Stimulated activated CD8-positive, alpha-beta memory T cell treated with anti-CD3 and anti-CD28 coated beads, Interleukin-2, amount 100 ng/mL, for 1 hour (primary cell): ENCODE measurements at places on chromosomes 2 and 18.

DNA sequence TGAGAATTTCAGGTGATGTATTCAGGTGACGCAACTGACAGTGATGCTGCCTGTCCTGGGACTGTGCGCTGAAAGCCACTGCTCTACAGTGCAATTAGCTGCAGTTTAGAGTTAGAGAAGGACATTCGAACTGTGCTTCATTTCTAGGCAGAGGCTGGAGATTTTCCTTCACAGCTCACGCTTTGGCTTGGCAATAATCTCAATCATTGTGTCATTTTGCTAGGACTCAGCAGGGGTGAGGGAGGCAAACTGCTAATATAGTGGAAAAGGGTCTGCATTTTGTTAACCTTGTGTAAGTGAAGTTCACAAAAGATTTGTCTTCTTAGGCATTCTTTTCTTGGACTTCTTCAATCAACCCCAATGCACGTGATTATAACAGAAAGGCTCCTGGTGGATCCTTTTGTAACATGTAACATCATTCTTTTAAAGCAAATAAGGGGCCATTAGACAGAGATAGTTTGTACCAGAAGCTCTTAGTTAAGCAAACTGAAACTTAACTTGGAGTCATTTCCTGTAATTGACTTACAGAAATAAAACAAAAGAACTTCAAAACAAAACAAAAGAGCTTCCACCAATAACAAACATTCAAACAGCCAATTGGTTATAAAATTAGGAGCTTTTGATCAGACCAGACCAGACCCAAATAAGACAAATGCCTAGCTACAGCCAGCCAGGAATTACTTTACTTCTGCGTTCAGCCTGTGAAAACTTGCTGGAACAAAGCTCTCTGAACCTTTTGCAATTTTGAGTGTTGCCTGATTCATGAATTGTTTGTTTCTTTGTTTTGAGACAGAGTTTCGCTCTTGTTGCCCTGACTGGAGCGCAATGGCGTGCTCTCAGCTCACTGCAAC is 1376.3 kb upstream of the CELF4 start:
- DNase-seq: no peak

DNA sequence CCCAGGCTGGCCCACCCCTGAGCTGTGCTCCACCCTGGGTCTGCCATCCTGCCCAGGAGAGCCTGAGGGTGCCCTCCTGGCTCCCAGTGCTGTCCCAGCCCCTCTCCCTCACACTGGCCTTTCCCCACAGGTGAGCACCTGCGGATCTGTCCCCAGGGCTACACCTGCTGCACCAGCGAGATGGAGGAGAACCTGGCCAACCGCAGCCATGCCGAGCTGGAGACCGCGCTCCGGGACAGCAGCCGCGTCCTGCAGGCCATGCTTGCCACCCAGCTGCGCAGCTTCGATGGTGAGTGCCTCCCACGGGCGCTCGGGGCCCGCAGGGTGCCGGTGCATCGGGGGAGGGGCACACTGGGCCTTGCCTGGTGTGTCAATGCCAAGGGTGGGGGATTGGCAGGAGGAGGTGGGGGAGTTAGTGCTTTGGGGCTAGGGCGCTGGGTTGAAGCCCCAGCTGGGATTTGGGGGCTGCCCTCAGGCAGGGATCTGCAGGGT is 23.5 kb downstream of the GPC1 start:
- DNase-seq: no peak

DNA sequence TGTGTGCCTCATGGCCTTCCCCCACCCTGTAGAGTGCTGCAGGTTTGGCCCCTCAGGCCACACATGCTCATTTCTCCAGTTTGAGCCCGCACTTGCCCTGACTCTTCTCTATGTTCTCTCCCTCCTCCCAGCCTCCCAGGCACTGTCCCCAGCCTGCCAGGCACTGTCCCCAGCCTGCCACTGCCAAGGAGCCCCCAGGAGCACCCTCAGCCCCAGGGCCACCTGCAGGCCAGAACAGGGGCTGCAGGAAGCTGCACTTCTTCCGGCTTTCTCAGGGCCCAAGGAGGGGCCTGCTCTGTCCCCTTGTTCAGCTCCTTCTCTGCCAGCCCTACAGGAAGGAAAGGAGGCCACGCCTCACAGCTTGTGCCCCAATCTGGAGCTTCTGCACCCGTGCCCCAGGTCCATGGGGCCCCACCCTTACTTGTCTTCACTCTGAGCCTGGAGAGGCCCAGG is 31.6 kb downstream of the CYP26B1 start:
- DNase-seq: no peak

DNA sequence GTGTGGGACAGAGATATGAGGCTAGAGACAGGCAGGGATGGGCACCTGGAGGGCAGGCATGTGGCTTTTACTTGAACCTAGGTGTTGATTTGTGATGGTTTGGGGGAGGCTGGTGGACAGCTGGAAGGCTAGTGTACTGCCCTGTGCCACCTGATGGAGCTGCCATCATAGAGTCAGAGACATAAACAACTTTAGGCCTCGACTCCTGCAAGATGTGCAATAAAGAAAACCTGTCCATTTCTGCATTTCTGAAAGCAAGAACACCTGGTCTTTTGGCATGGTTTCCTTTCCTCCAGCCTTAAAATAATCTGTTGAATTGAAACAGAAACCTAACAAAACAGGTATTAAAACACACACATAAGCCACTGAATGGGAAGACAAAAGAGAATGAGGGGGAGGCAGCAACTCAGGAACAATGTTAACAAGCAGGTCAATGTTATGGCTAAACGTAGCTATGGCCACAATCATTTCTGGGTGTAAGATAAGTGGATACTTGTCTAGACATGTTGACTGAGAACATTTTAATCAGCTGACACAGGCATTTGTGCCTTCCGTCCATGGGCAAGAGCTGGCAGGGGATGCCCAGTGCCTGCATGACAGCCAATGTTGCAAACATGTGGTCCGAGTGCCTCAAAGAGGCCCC is 87.8 kb downstream of the KCTD1 start:
- no peak for DNase-seq

- no peak for DNase-seq
These were observed 13.9 kb downstream of the AFTPH start for GRCh38 chr2:64537991-64538390.

DNA sequence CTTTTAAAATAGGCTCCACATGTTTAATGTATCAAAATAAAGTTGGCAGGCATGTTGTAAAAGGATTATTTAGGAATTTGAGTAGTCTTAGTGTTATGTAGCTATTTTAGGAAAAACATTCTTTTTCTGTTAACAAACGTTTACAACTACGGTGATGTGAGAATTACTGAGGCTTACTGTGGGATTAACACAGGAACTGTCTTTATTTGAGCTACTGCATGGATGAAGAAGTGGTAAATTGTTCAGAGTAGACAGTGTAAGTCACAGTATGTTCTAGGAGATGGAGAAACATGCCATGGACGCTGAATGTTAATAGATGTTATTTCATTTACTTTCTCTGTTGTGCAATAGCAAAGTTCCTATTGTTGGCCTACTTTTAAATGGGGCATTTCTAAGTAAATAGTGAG is 1.6 kb downstream of the PPM1B start:
- no peak for DNase-seq

- DNase-seq: no peak
These were observed 331.6 kb downstream of the DYSF start for GRCh38 chr2:71784734-71785511.

- DNase-seq: no peak
These were observed 119.2 kb upstream of the STK17B start for GRCh38 chr2:196290569-196290968.

DNA sequence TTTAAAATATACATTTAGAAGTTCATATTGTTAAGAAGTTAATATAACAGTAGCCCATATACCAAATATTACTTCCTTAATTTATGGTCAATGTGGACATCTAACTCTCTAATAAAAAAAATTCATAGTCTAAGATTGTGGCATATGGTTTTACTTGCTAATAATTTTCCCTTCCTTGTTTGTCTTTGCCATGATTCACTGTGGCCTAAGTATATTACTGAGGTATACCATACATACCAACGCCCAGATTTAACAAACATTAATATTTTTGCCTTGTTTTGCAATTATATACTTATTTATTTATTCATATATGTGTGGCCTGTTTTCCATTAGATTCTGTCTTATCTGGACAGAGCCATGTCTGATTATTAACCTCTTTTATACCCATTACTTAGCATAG is 54.6 kb upstream of the CCDC150 start:
- DNase-seq: no peak

- DNase-seq: no peak
These were observed 38.8 kb downstream of the DYSF start for GRCh38 chr2:71492112-71492511.

DNA sequence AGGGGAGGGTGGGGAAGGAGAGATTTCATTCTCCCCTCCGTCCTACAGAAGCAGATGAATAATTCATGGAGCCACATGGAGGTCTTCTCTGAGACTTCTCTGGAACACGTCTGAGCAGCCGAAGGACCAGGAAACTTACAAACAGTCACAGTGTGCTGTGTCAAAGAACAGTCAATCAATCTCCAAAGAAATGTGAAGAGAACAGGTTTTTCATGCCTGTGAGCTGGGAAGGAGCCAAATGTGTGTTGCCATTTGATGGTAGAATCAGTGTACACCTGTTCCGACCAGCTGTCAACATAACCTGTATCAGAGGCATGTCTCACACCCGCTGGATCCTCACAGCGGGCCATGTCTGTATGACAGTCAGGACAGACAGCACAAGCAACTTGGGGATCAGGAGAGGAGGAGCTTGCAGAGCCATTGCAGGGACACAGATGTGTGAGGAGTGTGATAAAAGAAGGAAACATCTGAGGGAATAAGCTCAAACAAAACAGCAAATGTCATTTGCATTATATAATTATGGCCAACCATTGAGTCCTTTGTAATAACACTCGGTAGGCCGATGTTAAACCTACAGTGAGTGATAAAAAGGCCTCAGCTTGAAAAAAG is 298.5 kb downstream of the EN1 start:
- no peak for DNase-seq

DNA sequence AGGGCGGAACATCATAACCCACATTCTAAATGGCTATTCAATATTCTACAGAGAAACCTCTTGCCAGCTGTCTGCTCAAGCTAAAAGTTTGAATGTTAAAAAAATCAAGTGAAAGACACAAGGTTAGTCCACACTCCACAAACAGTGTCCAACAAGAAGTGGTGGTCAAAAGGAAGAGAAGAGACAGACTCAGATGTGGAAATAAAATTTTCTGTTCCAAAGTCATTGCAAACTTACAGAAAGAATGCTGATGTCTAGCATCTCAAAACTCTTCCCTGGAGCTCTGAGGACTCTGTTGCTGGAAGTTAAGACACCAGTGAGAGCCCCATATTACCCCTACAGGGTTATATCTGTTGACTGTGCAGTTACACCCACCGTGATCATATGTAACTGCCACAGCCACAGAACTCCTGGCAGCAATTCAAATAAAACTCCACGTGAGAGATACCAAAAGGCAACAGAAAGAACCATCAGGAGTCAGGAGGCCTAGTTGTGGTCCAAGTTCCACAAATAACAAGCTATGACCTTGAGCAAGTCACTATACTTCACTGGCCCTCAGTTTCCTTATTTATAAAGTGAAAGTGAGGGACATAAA is 60.9 kb downstream of the AAK1 start:
- DNase-seq: no peak

GRCh38 chr18:51559198-51559901 is 361.9 kb upstream of the MEX3C start:
- DNase-seq: no peak
